Spleen (tissue), 13 donors: ENCODE measurements at places on chromosomes 12 and 14. TPM values are rescaled to one million over a fixed set of nuclear protein-coding genes. Genes with fewer than 3 reads are reported as not detected.

The KRT6A gene
- 0.45 TPM for polyA plus RNA-seq

DNA sequence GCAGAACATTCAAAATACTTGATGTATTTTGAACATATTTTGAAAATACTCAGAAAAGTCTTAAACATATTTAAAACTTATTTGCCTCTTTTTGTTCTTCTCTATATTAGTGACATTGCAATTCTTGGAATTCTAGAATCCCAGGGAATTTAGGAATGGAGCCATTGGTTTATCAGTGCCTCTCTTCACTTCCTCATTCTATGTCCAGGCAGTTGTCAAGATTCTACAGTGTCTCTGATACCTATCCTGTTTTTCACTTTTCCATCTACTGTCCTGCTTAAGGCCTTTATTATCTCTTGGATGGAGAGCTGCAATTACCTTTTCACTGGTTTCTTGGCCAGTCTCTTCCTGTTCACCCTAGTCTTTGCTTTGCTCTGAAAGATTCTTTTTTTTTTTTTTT is 144.6 kb downstream of the TTLL5 start:
- H3K4me3 ChIP-seq, result no peak overlapping the region
- H3K4me1 ChIP-seq, result no peaks in the 10 kb centered on the region
- no peak overlapping the region for H3K27ac ChIP-seq
- peaks cover under 1% of the 10 kb centered on the region for H3K36me3 ChIP-seq
- H3K27me3 ChIP-seq, result no peaks in the 10 kb centered on the region

- no peak overlapping the region for H3K27ac ChIP-seq
- DNase-seq, result no peak
- no peak overlapping the region for H3K4me3 ChIP-seq
- H3K36me3 ChIP-seq, result peaks cover 97% of the 10 kb centered on the region
- H3K4me1 ChIP-seq, result no peaks in the 10 kb centered on the region
Observed at GRCh38 chr12:132570635-132571034, 39.7 kb downstream of the LRCOL1 start.

GRCh38 chr12:83140135-83140534 is 453.4 kb downstream of the TMTC2 start:
- H3K27me3 ChIP-seq, result no peaks in the 10 kb centered on the region
- DNase-seq, result no peak
- no peaks in the 10 kb centered on the region for H3K4me1 ChIP-seq
- no peak overlapping the region for H3K4me3 ChIP-seq
- no peak overlapping the region for H3K27ac ChIP-seq

GRCh38 chr14:104223101-104224041 is 85.0 kb downstream of the KIF26A start:
- peaks cover 25% of the 10 kb centered on the region for H3K4me1 ChIP-seq
- no peaks in the 10 kb centered on the region for H3K27me3 ChIP-seq
- peak overlapping the region; percentile 57 for H3K27ac ChIP-seq
- peak overlapping the region; percentile 13 for H3K4me3 ChIP-seq
